ENCODE measurements at places on chromosomes 4 and X.

- DNase-seq: no peak
These were observed 77.9 kb downstream of the BTC start for GRCh38 chr4:74716436-74716765.

DNA sequence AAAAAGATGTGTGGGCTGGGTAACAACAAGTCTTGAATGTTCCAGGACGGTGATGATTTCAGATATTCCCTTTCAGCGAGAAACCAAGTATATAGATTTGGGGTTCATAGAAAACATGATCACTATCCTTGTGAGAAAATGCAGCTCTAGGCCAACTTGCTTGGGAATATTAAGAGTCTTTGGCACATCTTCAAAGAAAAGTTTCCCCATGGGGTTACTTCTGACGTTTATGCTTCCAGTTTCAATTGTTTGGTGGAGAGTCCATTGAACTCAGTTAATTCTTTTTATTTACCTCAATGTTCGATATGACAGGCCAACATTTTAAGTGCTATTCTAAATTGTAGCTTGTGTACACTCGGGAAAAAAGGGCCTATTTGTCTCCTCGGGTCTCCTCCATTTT, 126.7 kb downstream of the NHS start:
- no peak for DNase-seq

DNA sequence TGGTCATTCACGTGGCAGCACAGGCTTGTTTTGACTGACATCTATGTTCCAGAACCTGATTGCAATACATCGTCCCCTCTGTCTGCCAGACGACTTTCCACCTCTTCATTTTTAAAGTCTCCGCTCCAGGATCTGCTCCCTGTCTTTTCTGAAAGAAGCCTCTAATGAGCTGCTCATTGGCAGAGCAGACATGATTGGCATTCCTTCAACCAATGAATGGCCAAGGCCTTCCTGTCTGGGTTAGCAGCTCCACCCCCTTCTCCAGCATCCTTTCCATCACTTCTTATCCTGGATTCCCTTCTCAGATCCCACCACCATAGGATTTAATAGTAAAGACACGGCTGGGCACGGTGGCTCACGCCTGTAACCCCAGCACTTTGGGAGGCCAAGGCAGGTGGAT, 202.7 kb upstream of the KLF3 start:
- DNase-seq: no peak

- DNase-seq: no peak
These were observed 293.2 kb downstream of the UNC5C start for GRCh38 chr4:95255396-95256107.

DNA sequence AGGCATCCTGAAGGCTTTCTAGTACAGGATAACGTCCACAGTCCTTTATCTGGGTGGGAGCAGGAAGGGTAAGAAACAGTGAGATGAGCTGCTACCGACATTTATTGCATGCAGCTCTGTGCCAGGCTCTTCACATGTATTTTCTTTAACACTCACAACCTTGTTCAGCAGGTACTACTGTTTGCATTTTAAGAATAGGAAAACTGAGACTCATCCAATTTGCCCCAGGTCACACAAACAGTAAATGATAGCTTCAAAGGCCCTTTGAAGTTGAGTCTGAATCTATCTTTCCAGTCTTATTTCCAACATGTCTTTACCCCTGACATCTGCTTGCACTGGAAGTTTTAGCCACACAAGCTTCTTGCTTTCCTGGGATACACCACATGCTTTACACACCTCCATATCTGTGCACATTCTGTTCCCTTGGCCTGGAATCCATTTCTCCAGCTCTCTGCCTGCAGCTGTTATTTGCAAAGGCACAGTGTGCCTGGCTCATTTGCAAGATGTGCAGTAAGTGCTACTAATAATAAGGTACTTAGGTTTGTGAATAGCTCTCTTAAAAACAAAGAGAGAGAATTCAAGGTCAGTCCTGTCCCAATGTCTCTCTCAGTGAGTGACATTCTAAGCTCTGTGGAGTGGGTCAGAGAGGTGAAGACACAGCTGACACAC, 61.2 kb downstream of the METTL14 start:
- no peak for DNase-seq

DNA sequence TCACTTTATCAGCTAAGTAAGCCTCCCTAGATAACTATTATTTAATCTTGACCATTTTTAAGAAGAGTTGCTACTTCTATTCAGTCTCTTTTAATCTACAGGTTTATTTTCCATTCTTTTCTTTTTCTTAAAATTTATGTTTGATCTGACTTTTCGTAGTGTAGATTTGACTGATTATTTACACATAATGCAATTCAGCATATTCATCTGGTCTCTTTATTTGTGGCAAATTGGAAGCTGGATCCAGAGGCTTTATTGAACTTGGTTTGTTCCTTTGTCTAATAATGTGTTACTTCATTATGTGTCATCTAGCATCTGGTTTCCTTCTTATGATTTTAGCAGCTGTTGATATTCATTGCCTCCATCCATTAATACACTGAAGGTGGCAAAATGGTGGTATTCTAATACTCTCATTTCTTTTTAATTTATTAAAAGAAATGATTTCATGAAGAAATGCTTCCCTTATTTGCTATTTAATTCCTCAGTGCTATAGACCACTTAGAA, 113.0 kb downstream of the FBXW7 start:
- no peak for DNase-seq

- no peak for DNase-seq
These were observed 778.4 kb upstream of the FRG1 start for GRCh38 chr4:189162073-189162789.

DNA sequence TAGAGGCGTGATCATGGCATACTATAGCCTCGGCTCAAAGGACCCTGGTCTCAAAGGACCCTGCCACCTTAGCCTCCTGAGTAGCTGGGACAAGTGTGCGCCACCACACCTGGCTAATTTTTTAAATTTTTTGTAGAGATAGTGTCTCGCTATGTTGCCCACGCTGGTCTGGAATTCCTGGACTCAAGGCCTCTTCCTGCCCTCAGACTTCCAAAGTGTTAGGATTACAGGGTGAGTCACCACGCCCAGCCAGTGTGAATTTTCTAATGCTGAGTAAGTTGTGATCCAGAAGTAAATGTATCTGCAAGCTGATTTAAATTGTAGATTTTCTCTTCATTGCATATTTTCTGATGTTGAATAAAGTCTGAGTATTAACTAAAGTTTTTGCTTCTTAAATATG, 2.6 kb upstream of the ZNF674 start:
- no peak for DNase-seq

DNA sequence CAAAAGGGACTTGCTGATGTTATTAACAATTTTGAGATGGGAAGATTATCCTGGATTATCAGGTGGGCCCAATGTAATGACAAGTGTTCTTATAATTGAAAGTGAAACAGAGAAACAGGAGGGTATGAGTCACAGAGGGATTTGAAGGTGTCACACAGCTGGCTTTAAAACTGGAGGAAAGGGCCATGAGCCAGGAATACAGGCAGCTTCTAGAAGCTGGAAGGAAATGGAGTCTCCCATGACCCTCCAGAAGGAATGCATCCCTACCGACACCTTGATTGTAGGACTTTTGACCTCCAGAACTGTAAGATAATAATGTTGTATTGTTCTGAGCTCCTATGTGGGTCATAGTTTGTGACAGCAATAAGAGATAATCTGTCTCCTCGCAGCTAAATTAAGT, 98.0 kb upstream of the STIM2 start:
- DNase-seq: no peak

DNA sequence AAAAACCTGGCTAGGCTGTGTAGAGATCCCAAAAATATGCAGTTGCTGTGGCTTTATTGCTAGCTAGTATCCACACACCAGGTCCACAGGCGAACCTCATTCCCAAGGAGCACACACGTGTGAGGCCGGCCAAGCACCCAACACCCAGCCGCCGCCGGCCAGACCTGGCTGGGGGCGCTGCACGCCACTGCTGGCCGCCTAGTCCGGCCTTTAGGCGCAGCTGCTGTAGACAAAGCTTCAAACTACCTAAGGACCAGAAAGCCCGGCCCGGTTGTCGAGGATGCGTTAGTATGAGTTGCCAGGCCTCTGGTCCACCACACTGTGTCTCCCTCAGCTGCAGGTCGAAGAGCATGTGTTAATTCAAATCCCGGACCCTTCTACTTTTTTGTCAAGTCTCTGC, 3.1 kb downstream of the POU3F4 start:
- DNase-seq: no peak

- no peak for DNase-seq
These were observed 623.5 kb downstream of the FSTL5 start for GRCh38 chr4:161540265-161540664.

- no peak for DNase-seq
These were observed 28.4 kb downstream of the GAGE1 start for GRCh38 chrX:49627086-49627777.

GRCh38 chrX:140733766-140734342, 24.3 kb downstream of the LINC00632 start:
- no peak for DNase-seq

DNA sequence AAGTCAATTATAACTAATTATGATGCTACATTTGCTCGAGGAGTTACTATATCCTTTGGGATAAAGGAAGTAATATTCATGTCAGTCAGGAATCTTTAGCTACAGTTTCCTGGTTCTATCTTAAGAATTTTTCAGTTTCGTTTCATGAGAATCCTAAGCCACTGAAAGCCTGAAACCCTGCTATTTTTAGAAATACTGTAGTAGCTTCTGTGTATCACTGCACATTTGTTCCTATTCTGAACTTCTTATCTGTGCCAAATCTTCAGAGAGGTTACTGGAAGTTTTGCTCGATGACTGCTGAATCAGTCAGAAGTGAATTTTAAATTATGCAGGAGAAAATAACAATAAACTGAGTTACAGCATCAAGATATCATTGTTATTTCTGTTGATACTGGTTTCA, 249.2 kb downstream of the TENM3 start:
- no peak for DNase-seq

- no peak for DNase-seq
These were observed 55.9 kb downstream of the CPLX1 start for GRCh38 chr4:770022-770421.

DNA sequence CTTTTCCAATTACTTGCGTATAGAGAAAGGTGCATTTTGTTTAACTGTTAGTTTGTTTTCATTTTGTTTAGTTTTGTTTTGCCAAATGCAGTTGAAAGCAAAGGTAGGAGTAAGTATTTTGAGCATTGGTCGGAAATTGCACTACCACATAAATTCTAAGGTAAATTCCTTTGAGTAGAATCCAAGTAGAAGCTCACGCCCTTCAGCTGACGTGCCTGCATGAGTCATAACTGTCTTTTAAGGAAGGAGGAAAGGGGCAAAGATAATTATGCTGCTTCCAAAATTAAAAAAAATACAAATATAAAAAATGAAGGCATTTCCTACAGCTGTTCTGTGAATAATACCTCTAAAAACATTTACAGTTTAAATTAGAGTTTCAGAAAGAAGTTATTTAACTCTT, 110.2 kb upstream of the MYOZ2 start:
- no peak for DNase-seq

All from thoracic aorta (tissue), 2 donors.